ENCODE measurements at places on chromosomes 7 and 10.

- no peak for DNase-seq
These were observed 821.9 kb upstream of the AUTS2 start for GRCh38 chr7:68776326-68776725.

DNA sequence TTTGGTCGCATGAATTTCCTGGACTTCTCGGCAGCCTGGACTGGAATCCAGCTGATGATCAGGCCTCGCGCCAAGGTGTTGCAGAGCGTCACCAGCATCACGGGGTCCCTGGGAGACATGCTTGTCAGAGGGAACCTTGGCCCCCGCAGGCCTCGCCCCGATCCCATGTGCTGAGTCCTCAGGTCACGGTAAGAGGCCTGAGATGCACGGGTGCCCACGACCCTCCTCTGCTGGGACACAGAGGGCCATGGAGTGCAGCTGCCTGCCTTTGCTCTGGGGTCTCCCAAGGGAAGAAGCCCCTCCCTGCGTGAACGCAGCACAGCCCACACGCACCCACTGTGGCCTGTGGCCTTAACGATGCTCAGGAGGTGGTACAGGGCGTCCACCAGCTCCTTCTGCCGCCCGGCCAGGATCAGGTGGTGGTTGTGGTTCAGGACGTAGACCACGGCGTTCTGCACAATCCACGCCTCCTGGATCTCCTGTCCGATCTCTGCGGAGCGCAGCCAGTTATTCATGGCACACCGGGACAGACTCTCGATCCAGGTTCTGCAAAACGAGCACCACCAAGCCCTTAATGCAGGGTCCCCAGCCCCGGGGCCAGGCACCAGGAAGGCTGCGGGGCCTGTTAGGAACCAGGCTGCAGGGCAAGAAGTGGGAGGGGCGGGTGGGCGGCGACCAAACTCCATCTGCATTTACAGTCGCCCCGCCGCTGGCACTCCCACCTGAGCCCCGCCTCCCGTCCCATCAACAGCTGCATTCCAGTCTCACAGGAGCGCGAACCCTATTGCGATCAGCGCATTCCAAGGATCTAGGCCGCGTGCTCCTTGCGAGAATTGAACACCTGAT is 29.4 kb downstream of the CFAP46 start:
- DNase-seq = no peak

GRCh38 chr7:132116369-132116768 is 459.9 kb downstream of the PLXNA4 start:
- no peak for DNase-seq

DNA sequence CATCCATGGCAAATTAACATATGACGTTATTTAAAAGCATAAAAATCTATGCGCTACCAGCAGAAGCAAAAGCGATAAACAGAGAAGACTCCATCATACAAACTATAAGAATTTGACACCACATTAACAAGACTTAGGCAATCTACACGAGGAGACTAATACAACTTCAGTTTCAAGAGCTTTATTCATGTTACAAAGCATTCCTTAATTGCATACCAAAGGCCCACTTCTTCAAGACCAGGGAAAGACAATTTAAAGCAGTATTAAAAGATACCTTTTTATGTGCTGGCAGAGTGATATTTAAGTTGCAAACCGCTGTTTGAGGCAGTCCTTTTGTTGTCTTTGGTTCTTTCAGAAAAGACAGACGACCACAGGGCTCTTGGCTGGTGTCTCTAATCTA is 176.0 kb upstream of the CCDC6 start:
- DNase-seq = no peak

- no peak for DNase-seq
These were observed 12.8 kb downstream of the SCRN1 start for GRCh38 chr7:29976673-29977415.

DNA sequence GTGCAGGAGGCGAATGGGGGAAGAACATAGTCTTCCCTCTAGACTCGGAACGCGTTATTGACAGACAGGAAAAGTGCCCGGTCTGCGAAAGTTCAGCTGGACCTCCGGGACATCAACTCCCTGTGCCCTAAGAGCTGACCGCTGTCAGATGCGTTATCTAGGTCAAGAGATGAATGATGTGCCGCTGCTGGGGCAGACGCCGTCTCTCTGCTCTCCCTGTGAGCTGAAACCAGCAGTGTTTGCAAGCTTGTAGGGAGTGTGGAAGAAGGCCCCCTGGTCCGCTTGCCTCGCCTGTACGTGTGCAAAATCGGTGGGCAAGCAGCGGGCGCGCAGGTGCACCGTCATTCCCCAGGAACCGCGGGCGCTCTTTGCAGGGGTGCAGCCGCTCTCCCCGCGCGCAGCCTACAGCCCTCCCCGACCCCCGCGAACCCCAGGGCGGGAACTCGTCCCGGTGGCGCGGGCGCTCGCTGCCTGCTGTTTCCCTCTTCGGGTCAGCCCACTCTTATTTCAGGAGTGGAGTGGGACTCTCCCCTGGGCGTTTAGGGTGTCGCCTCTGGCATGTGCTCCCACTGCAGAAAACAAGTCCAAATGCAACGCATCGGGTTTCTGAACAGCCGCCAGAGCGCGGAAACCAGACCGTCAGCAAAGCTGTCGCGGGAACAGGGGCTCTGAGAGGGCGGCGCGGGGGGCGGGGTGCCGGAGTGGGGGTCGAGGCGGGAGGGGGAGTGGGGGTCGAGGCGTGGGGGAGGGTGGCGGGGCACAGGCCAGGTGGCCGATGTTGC is 1.8 kb upstream of the PFKFB3 start:
- no peak for DNase-seq

DNA sequence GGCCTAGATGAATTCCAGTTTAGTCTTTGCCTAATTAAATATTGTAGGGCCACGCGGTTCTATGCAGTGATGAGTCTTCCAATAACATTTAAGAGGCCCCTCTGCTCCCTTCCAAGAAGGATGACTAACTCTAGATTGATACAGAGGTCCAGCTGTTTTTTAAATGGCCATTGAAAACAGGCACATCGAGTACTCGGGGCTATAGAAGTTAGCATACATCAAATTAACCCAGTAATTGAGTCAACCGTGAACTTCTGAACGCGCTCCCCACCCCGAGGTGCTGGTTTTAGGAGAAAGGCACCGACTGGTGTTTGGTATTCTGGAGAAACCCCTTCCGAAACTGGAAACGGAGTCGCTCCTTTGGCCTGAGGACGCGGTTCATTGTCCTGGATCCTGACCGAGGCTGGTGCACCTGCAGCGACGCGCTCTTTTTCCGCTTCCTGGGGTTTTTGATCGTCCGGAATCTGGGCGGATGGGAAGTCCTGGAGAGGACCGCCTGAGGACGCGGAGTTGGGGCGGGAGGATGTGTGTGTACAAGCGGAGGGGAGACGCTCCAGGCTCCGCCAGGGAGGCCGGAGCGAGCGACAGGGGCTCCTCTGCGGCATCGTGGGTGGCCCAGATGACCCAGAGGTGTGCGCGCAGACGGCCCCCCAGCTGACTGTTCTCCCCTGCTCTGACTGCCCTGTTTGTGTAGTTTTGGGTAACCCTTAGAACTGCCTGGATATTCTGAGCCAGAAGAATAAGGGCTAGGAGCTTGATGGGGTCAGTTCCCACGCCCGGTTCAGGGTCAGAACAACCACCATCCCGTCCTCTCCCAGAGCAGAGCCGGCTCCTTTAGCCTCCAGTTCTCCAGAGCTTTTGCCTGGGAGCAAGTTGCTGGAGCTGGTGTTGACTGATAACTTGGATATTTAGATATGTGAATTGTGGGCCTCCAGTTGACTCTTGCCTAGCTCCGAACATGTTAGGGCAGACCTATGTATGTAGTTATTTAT is 711 bp downstream of the FAM221A start:
- DNase-seq = no peak
